ENCODE measurements at places on chromosomes 13 and 19. TPM values are rescaled to one million over a fixed set of nuclear protein-coding genes. Genes with fewer than 3 reads are reported as not detected.

Gene HSD17B14
- total RNA-seq: 6.9 TPM

Gene FFAR3
- 0.10 TPM for total RNA-seq

Gene HTR2A
- 7.1 TPM for total RNA-seq

Gene LTBP4
- total RNA-seq: 82.0 TPM

Gene FCGBP
- total RNA-seq: 3.7 TPM

Gene RDH8
- total RNA-seq: not detected

Gene CEACAM1
- total RNA-seq: 4.4 TPM

Gene CYP4F3
- total RNA-seq: 0.33 TPM

Gene MCEMP1
- 1.7 TPM for total RNA-seq

Gene SOX1
- total RNA-seq: 0.99 TPM

Gene ZNF177
- total RNA-seq: 9.9 TPM

Gene SPACA4
- not detected for total RNA-seq

Gene SHISA7
- 4.0 TPM for total RNA-seq

Gene KCNJ14
- 1.4 TPM for total RNA-seq

Gene RFPL4AL1
- total RNA-seq: not detected

Gene CAPN12
- 0.69 TPM for total RNA-seq

Gene MED16
- 20.4 TPM for total RNA-seq

Gene KCNN4
- 0.83 TPM for total RNA-seq

Gene MBD3L2
- total RNA-seq: not detected

Gene ZNF548
- total RNA-seq: 33.6 TPM

Gene TMEM145
- 40.9 TPM for total RNA-seq

Gene ZNF667
- total RNA-seq: 16.7 TPM

Gene AZU1
- total RNA-seq: 14.2 TPM

Gene PCDH17
- total RNA-seq: 29.8 TPM

Gene ITGBL1
- total RNA-seq: 189 TPM

Gene KLK13
- 0.50 TPM for total RNA-seq

Gene ATP4B
- 1.4 TPM for total RNA-seq

Gene SYT3
- 10.0 TPM for total RNA-seq

Gene PSG1
- total RNA-seq: 0.61 TPM

Gene CEACAM19
- total RNA-seq: 0.79 TPM

Gene CEACAM7
- total RNA-seq: not detected

Gene F7
- 2.0 TPM for total RNA-seq

Gene ZNF83
- total RNA-seq: 76.5 TPM

Gene PGPEP1
- total RNA-seq: 16.2 TPM

Gene IRS2
- 12.8 TPM for total RNA-seq

Gene MIA
- total RNA-seq: 20.2 TPM

Gene CD177
- total RNA-seq: 24.1 TPM

Gene MRPL54
- 77.8 TPM for total RNA-seq

Gene ATP12A
- 0.59 TPM for total RNA-seq

Gene ZNF726
- 9.9 TPM for total RNA-seq

Gene C19orf85
- not detected for total RNA-seq

Gene DHPS
- total RNA-seq: 52.5 TPM

Gene IL17D
- total RNA-seq: 19.8 TPM

Gene IGFL2
- total RNA-seq: 0.61 TPM

Gene PLK5
- 0.59 TPM for total RNA-seq

Gene IGSF23
- total RNA-seq: not detected
